Omental fat pad (tissue), 4 donors: ENCODE measurements at places on chromosomes 3 and 15.

DNA sequence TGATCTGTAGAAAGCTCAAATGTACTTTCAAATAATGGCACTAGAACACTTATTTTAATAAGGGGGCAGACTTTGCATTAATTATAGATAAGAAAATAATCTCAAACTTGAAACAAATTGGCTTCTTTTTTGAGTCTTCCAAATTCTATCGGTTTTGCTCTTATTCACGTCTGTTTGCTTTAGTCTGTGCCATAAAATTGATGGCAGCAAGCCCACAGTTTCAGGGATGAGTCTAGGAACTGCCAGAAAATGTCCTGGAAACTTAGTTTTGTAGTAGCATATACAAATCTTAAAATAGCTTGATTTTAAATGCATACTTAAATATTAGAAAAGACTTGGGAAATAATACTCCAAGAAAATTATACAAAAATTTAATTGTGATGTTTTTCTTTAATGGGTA, 39.7 kb downstream of the BCHE start:
- no peak for DNase-seq

DNA sequence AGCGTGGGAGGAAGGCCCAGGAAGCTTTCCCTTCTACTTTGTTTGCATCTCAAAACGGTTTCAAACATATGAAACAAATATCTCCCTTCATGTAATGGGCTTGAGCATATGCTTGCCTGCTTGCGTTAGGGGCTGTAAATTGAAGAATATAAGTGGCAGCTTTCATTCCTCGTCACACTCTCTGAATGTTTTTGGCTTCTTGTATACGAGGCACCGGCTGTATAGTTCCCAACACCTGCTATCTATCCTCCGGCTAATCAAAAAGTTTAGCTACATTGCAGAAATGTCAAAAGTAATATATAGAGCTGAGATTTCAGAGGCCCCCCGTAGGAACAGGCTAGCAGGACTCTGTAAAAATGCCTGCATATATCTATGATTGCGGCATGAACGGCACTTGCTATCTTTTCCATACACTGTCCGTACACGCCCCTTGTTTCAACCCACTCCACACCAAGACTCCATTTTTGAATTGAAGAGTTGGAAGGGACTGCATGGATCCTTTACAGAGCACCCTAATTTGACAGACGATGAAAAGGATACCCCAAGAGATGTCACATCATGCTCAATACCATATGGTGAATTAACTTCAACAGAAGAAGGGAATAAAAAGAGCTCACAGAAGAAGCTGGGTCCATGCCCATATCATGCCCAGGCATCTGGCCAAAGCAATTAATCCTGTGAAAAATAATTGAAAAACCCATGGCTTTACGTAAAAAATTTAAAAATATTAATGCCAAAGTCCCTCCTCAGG, 2.5 kb downstream of the MASP1 start:
- no peak for DNase-seq

DNA sequence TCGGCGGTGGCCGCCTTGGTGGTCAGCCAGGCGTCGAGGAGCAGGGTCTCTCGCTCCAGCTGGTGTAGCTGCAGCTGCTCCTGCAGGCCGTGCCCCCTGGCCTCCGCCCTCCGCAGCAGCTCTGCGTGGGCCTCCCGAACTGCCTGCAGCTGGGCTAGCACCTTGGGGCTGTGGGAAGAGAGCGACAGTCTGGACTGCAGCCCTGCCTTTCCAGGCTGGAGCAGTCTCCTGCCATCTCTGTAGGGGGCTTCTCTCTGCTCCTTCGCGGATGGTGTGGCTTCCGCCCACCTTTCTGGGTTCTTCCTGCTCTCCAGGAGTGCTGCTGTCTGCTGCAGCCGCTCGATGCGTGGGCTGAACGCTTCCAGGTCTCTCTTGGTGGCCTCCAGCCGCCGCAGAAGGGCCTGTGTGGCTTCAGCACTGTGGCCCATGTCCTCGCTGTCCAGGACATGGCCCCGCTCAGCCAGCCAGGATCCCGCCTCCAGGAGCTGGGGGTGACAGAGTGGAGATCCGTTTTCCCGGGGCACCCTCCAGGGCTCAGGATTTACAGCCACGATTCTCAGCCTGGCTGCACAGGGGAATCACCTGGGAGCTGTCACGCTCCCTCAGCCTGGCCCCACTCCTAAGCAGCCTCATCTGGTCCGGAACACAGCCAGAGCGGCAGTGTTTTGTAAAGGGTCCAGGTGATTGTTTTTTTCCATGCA, 16.8 kb downstream of the PLA2G4B start:
- DNase-seq = no peak

- peak; percentile 67 for DNase-seq
These were observed 6.4 kb upstream of the ANKDD1A start for GRCh38 chr15:64905119-64905831.

DNA sequence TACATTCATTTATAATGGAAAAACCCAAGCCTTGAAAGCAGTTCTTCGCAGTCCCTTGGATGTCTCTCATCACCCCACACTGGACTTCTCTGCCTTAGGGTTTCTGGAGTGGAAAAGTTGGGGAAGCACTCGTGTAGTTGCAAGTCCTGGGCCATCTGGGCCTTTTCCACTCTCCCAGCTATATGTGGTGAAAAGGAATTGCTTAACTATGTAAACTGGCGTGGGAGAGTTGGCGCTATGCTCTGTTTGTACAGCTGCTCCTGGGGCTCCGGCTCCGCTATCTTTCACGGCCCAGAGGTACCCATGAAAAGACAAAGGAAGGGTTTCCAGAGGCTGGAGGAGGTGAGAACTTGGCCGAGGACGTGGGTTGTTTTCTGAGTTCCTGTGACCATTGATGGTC, 81.1 kb upstream of the MYZAP start:
- no peak for DNase-seq

DNA sequence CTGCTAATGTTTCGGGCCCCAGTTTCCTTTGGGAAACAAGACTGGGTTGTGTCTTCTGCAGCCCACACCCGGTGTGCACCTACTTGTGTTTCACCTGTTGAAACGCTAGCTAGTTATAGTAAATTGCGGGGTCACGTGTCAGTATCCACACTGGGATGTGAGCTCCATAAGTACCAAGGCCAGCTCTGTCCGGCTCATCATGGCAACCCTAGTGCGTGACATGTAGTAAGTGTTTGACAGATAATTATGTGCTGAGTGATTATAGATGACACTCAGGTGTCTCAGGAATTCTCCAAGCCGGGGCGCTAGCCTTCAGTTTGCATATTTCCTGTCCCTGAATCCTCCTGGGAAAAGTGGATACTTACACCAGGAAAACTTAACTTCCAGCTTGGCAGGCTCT, 12.8 kb downstream of the APOD start:
- DNase-seq = no peak

GRCh38 chr3:128697341-128697740, 28.6 kb upstream of the RAB7A start:
- no peak for DNase-seq

DNA sequence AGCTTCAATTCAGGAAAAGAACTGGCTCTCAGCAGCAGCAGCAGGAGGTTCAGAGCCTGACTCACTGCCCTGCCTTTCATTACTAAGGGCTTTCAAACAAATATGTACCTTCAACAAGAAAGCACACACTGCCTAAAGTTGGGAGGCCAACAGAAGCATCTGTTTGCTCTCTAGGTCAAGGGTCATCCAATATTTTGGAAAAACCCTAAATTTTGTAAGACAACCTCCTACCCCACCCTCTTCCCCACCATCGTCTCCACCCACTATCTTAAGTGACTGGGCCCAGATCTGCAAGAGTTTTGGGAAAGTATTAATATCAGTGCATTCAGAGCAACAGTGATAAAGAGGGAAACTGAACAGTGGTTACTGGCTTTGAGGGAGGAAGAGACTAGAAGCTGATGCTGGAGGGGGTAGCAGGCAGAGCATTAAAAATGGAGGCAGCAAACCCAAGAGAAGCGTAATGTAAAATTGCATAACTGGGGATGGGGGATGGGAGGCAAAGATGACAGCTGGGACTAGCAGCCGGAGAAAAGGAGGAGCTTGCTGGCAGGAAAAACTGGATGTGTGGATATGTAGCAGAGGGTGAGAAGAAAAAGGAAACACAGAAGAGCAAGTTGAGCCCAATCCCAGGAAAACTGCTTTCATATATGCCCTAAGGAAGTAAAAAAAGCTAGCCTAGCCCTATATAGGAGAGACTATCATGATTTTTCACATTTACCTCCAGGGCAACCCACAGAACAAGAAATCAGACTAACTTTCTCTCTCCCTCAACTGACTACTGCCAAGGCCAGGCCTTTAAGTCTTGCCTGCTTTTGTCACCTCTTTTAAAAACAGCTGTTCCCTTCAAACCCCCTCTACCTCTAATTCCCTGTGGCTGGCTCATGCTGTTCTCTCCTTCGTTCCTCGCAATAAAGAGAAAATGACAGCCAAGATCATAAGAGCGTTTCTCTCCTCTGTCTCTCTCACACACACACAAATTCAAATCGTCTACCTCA, 31.4 kb downstream of the NPTN start:
- DNase-seq = no peak

GRCh38 chr15:56102441-56102840, 109.0 kb upstream of the NEDD4 start:
- DNase-seq = no peak

DNA sequence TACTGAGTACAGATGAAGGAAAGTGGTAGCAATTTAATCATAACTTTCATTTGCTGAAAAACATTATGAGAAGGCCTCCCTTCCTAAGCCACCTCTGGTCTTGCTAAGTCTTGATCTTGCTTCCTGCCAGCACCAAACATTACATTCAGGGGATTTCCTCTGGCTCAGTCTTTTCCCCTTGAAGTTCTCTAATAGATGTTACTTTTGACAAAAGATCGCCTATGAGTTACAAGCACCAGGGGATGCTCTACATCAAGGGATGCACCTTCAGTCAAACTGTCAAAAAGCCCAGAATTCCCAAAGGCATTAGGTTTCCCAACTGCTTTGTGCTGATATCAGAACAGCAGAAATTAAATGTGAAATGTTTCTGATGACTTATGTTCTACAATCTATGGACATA, 47.3 kb downstream of the AQP9 start:
- DNase-seq = no peak

- no peak for DNase-seq
These were observed 61.2 kb downstream of the LYSMD4 start for GRCh38 chr15:99671926-99672635.

GRCh38 chr3:77039606-77040171, at the start of gene ROBO2:
TSS of gene ROBO2 (plus strand) at chr3:77040099. CDS start at chr3:77040786, 687 bp downstream.
- DNase-seq = peak; percentile 21

- no peak for DNase-seq
These were observed 83.7 kb upstream of the WDR72 start for GRCh38 chr15:53843166-53843565.

DNA sequence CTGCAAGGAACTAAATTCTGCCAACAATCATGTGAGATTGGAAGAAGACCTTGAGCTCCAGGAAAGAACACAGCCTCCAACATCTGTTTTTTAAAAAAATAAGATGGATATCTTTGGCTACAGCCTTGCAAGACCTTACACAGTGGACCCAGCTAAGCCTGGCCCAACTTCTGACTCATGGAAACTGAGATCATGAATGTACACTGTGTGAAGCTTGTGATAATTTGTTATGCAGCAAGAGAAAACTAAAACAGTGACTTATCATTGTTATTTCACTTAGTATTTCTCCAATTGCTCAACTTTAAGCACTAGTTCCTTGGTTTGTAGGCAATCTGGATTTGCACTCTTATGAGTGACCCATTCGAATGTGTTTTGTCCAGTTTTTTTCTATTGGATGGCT, 29.3 kb downstream of the SHQ1 start:
- no peak for DNase-seq

DNA sequence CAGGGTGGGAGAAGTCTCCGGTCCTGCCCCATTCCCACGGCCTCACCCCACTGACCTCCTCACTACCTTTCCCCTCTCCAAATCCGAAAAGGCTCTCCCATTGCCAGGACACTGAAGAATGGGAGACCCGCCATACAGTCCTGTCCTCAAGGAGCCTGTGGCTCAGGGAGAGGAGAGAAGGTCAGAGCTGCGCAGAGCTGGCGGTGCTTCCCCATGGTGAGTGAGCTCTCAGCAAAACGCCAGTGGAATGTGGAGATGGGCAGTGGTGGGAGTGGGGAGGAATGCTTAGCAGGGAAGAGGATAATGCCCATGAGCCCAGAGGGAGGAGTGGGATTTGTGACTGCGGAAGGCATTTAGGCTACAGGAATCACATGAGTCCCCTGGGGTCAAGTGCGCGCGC, 20.1 kb downstream of the FAM43A start:
- no peak for DNase-seq

- DNase-seq = no peak
These were observed 27.4 kb upstream of the GOLGA6C start for GRCh38 chr15:75230551-75231371.

DNA sequence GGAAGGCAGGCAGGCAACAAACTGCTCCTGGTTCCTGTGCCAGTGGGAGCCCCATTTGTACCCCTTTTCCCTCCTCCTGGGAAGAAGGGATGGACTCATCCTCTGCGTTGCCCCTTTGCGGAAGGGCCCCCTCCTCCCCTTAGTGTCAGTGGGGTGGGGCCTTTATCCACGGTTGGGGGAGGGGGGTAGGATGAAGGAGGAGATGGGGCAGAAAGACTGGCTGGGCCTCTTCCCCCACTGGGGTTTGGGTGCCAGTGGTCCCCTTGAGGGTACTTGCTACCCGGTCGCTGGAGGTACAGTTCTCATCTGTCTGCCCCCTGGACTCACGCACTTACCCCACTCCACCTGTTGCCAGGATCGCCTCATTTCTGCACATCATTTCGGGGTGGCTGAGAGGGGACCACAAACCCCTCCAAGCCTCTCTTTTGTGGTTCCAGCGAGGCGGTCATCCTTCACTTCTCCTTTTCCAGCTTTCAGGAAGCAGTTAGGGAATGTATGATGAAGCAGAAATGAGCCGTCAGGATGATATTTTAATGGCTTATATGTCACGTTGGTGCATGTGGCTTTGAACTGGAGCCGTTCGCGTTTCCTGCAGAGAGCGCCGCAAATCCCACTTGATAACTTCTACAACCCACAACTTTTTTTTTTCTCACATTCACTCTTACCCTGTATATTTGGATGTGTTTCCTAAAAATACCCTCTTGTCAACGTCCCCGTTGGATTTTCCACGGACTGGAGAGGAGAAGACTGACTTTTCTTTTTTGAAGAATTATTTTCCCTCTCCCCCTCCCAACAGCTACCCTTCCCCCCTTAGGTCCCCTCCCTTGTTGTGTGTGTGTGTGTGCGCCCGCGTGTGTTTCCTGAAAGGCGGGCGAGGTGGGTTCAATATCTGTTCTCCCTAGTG, at the start of gene ZIC4:
ZIC4 (minus strand) TSS at position 516 of the 904 bp plus-strand sequence. CDS start 3,746 bp downstream, outside the sequence.
- DNase-seq = no peak

DNA sequence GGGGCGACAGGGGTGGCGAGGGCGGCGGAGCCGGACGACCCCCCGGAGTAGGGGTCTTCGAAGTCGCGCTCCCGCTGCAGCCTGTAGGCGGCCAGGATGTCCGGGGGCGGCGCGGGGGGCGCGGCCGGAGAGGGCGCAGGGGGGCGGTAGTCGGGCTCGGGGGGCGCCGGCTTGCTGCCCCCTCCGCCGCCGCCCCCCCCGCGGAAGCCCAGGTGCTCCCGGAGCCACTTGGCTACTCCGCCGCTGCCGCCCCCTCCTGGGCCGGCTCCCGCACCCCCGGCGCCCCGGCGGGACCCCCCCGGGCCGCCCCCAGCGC, 230 bp downstream of the SHF start:
- no peak for DNase-seq

GRCh38 chr15:65790694-65791334, 1.3 kb downstream of the DENND4A start:
- DNase-seq = no peak
